Esophagus mucosa (tissue), 1 donor: ENCODE measurements at places on chromosomes 12 and 14. TPM values are rescaled to one million over a fixed set of nuclear protein-coding genes. Genes with fewer than 3 reads are reported as not detected.

DNA sequence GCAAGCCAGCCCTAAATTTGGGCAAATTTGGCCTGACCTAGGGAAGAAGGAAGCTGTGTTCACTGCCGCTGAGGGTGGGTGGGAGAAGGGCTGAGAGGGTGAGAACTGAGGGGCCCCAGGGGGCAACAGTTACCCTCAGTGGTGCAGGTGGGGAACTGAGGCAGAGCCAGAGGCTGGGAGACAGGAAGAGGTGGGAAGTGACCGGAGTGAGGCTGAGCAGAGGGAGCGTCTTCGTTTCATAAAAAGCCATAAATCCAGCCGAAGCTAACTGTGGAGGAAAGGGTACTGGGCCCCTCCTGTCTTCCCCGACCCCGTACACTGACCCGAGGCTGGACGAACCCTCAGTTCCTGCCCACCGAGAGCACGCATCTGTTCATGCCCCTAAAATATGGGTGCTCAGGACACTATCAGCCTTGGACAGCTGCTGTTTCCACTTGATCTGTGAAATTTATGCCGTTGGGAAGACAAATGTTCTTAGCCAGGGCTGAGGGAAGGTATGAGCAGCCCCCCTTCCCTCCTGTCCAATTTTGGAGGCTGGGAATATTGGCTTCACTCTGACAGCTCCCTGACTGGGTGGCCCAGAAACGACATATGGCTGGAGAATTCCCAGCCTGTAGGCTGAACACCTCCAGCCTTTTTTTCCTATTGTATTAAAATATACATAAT lies 116.5 kb downstream of the KIF26A start:
- no peak for ATAC-seq

DNA sequence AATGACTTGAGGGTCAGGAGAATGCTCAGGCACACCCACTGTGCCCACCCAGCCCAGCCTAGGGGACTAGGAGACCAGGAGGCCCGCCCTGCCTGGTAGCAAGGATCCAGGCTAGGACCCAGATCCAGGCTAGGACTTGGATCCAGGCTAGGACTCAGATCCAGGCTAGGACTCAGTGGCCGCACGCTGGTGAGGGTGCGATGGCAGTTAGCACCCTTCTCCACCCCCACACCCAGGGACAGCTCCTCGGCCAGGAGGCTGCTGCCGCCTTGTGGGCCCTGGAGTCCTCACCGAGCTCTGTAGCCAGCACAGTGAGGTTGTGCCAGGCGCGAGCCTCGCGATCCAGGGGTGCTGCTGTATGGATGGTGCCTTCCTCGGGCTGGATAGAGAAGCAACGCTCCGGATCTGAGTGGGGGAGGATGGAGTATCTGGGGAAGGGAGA lies 5.1 kb downstream of the CDH24 start:
- ATAC-seq: peak; percentile 27

GRCh38 chr12:125218952-125219351 lies 153.7 kb downstream of the AACS start:
- ATAC-seq: no peak

- ATAC-seq: no peak
These were observed 6.1 kb downstream of the PELI2 start for GRCh38 chr14:56124327-56124726.

IL23A gene
- total RNA-seq: 1.8 TPM

RAB15 gene
- total RNA-seq: 1.8 TPM

DNA sequence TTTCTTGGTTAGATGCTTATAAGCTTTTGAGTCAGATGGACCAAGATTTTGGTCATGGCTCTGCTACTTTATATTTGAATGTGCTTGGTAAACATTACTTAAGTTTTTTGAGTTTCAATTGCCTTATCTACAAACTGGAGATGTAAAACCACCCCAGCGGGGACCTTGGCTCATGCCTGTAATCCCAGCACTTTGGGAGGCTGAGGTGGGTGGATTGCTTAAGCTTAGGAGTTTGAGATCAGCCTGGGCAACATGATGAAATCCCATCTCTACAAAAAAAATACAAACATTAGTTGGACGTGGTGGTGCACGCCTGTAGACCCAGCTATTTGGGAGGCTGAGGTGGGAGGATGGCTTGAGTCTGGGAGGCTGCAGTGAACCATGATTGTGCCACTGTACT lies 11.2 kb downstream of the NECAP1 start:
- no peak for ATAC-seq

GRCh38 chr12:80849337-80849736 lies 88.4 kb downstream of the LIN7A start:
- ATAC-seq: no peak

GRCh38 chr12:96806272-96806671 lies 100.8 kb upstream of the NEDD1 start:
- no peak for ATAC-seq

DNA sequence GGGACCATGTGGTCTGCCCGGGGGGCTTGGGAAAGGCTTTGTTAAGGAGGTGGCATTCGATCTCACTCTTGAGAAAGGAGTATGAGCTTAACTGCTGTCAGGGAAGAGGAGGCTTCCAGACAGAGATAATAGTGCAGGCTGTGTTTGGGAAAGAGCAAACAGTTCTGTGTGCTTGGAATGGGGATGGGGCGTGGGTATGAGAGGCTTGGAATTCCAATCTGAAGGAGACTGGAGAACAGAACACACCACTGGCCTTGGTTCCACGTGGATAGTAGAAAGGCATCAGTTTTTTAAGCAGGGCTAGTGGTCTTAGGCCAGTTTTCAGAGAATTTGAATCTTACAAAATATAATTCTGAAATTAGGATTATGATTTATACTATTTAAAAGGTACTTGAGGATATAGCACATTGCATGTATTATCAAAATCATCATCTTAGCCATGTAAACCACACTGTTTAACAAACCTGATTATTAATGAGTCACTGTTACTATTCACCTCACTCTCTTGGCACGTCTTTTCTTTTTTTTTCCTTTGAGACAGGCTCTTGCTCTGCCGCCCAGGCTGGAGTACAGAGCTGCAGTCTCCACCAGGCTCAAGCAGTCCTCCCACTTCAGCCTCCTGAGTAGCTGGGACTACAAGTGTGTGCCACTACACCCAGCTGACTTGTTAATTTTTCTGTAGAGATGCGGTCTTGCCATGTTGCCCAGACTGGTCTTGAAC lies 38.5 kb upstream of the KCNK13 start:
- no peak for ATAC-seq

DNA sequence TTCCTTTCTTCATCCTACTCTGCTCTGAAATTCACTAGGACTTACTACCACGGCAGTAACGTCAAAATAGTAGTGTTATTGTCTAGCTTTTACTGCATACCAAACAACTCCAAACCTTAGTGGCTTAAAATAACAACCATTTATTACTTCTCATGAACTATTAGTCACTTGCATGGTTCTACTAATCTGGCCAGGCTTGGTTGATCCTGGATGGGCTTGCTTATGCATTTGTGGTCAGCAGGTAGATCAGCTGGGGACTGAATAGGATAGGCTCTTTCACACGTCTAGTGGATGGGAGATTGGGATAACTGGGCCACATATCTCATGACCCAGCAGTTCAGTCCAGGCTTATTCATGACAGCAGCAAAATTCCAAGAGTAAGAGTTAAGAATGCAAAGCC lies 9.4 kb upstream of the SLC35F4 start:
- no peak for ATAC-seq

DNA sequence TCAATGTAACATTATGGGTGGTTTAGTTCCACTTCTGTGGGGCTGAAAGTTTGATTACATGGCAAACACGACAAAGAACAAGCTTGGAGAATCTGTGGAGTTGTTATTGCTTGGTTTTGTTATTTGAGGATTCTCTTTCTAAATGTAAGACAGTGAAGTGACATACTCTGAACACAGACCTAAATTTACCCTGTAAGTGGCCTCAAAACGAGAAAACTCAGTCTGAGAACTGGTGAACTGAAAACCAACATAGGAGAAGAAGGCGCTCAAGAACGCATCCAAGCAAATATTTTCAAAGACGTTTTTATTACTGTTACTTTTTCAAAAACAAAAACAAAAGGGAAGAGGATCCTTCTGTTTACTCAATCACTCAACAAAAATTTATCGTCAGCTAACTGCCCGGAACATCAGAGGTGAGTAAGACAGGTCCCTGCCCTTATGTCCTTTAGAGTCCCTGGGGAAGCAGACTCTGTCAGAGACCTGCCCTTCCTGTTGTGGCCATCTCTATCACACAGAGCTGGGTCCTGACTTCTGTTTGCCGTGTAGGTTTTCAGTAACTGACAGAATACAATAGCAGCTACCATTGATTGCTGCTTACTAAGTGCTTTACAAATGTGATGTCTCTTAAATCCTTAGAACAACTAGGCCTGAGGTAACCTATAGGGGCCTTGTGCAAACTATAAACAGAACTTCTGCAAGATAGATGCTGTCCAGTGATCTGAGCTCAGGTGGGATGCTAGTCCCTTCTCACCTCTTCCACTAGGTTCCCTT lies 79.3 kb upstream of the C12orf71 start:
- ATAC-seq: peak; percentile 87

DTX1 gene
- 0.68 TPM for total RNA-seq

SLC7A7 gene
- 1.4 TPM for total RNA-seq

DNA sequence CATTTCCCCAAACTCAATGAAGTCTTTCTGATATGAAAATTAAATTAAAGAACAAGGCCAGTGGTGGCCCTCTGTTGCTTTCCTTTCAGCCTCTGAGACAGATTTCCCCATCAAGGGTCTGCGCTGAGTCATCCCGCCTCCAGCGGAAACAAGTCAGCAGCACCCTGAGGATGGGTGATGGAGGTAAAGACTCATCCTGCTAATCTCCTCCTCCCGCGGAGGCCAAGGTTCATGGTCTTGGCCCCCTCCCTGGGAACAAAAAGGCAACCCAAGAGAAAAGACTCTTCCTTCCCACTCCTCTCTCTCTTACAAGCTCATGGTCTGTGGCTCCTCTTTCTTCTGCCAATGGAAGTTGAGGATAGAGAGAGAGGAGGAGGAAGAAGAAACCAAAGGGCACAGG lies 9.0 kb upstream of the NUMB start:
- no peak for ATAC-seq

DNA sequence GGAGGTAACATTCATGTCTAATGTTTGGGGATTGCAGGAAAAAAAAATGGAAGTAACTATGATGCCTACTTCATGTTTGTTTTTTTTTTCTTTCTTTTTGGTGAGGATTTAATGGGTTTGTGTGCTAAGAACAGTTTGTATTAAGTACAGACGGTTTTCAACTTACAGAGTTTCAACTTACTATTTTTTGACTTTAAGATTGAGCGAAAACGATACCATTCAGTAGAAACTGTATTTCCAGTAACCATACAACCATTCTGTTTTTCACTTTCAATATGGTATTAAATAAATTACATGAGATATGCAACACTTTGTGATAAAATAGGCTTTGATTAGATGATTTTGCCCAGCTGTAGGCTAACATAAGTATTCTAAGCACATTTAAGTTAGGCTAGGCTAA lies 10.4 kb downstream of the TECPR2 start:
- no peak for ATAC-seq

DNA sequence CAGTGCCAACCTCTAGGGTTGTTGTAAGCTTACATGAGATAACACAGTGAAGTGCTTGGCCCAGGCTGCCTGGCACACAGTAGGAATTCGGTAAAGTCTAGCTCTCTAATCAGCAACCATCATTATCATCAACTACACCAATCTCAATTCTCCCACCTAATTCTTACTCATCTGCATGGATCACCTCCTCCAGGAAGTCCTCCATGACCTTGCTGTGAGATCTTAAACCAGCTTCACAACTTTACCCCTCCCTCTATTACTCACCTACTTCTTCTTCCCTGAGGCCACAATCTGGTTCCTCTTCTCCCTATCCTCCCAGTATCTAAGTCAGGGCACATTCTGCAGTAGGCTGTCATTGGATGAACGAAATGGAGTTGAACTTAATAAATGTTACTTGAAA lies 67.3 kb downstream of the GSC start:
- peak; percentile 73 for ATAC-seq

DNA sequence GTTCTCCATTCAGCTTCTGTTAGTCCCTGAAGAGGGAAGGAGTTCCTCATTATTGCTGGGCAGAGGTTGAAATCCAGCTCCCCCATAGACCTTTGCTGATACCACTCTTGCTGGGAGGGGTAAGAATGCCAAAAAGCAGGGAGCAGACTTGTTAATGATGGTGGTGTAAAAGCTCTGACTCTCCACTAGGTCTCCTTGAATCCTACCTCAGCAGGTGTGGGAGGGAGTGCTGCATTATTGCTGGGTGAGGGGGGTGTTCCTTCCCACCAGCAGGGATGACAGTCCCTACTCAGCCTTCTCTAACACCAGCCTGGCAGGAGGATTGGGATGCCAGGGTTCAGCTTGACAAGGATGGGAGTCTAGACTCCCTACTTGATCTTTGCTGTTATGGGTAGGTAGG lies 185.8 kb upstream of the NOS1 start:
- no peak for ATAC-seq

- ATAC-seq: peak; percentile 83
These were observed 121.7 kb upstream of the FUT8 start for GRCh38 chr14:65290830-65291229.

DNA sequence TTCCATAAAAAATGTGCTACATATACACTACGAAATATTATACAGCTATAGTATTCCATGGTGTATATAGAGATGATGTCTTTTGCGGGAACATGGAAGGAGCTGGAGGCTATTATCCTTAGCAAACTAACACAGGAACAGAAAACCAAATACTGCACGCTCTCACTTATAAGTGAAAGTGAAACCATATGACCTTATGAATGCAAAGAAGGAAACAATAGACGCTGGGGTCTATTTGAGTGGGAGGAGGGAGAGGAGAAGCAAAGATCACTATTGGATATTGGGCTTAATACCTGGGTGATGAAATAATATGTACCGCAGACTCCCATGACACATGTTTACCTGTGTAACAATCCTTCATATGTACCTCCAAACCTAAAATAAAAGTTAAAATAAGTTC lies 142.8 kb downstream of the LRFN5 start:
- ATAC-seq: no peak

DNA sequence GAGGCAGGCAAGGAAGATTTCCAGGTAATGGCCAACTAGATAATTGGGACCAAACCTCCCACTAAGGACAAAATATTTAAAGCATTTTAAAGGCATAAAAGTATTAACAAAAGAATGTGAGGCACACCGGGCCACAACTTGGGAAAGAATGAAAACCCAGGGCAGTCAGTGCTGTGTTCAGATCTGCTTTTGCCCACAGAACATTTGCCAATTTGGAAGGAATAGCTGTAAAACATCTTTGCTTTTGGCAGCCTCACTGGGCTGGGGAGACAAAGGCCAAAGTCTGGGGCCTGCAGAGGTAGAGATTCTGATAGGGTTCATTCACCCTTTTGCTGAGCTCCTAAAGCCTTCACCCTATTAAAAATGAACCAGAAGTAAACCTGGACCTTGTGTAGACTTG lies 82.3 kb downstream of the SYNE3 start:
- ATAC-seq: no peak

GRCh38 chr14:30223385-30223785 lies 295.7 kb upstream of the PRKD1 start:
- peak; percentile 88 for ATAC-seq

DNA sequence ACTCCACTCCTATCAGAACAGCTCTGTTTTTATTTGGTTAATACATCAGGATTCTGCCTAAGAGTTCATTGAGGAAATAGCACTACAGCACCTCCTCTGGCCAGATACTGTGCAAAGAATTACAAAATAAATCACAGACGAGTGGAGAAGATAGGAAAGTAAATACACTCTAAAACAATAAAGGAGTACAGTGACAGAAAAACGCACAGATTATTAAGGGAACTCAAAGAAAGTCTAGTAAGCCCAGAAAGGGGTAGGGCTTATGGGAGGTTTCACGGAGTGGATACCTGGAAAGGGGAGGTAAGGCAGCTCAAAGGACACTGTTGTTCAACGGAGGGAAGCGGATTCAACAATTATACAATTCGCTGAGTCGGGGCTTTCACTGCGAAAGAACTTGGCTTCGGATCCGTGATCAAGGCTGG lies 5.5 kb downstream of the OR10AD1 start:
- peak; percentile 39 for ATAC-seq
